ENCODE measurements at places on chromosomes 7 and 10.

DNA sequence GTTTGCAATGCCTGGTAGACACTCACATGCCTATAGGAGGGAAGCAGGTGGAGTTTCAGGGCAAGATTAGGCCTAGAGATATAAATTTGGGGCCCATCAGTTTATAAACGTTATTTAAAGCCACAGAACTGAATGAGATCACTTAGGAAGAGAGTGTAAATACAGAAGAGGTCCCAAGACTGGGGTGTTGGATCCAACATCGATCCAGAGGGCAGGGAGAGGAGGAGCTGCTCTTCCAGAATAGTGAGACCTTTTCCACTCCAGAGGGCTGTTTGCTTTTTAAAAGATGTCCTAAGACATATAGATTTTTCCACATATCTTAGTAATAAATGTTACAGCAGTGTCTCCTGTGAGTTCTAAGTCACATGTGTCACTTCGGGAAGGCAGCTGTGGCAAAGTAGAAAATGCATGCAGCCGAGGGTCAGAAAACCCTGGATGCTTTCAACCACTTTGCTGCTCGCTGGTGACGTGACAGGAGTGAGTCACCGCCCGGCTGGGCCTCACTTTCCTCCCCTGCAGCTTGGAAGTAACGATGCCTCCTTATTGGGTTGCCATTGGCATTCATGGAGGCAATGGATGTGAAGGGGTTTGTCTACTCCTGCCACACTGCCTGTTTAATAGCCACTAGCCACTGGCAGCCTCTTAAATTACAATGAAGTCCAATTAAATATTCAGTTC, 95.4 kb downstream of the TRIL start:
- DNase-seq: no peak

GRCh38 chr10:93816123-93816747, 58.5 kb downstream of the LGI1 start:
- peak; percentile 63 for DNase-seq

DNA sequence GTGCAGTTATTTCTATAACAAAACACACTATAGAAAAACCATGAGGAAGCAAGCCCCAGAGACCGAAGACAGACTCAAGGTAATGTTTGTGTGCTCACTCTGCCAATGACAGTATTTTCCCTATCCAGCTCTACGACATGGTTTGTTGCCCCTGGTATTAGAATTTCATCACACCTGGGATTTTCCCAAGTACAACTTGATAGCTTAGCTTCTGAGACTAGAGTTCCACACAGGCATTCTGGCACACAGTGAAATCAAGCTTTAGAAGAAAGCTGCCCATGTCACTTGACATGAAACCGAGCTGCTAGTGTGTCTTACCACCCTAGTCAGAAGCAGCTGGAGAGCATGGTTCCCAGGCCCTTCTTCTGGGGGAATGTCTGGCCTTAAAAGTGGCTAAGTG, 44.1 kb upstream of the AKR1E2 start:
- DNase-seq: no peak

- DNase-seq: no peak
Observed at GRCh38 chr7:85655252-85655651, 468.4 kb upstream of the SEMA3D start.

GRCh38 chr10:87861566-87861952, 1.8 kb downstream of the KLLN start:
- DNase-seq: peak; percentile 61

DNA sequence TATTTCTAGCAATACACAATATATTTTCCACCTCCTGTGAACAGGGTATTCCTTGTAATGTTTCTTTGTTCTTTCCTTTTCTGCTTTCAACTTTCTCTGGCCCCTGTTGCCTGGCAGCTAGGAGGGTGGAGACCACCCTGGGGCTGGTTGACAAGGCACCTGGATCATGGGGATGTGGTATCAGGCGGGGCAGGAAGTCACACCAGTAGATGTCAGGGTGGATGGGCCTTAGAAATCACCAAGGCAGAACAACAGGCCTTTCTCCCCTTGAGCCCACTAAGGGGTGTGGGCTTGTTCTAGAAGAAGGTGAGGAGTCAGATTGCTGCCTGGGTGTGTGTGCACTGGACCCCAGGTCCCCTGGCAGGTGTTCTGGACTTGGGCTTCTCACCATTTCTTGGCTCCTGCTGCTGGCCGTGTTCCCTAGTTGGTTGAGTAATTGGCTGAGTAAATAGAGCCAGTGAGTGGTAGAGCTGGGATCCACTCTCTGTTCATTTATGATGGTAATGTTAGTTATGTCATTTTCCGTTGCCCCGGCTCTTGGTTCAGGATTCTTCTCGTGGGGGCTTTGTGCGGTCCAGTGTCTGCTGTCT, 24.9 kb downstream of the ZNF783 start:
- DNase-seq: no peak

- DNase-seq: no peak
Observed at GRCh38 chr7:121666306-121666705, 206.7 kb upstream of the PTPRZ1 start.

DNA sequence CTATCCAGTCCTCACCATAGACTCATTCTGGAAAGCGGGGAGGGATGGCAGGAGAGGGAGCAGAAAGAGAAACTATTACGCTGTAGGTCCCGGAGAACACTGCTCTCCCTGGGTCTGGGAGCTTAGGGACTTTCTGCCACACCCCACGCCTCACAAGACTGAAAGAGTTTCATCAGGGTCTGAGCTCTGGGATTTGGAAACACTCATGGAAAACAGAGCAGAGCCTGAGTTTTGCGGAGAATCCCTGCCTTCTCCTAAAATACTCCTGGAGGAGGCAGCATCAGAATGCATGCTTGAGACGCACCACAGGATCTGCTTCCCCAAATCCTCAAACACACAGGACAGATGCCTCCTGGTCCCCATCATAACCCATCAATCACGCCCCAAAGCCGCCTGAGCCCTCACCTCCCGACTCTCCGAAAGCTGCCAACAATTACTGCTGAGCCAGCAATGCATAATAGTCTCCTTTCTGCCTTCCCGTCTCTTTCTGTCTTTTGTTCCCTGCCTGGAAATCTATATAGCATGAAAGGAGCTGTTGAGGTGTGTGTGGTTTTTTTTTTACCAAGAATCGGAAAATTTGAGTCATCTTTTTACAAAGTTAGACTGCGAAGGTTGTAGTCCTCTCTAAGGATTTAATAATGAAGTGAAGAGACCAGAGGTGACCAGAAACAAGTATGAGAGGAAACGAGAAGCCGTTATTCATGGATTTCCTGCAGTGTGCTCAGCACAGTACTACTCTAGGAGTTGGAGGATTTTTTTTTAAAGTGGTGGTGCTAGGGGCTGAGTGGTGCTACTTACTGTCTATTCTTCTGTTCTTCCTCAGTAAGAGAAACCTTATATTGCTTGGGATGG, 37.7 kb downstream of the ASB13 start:
- DNase-seq: peak; percentile 68

DNA sequence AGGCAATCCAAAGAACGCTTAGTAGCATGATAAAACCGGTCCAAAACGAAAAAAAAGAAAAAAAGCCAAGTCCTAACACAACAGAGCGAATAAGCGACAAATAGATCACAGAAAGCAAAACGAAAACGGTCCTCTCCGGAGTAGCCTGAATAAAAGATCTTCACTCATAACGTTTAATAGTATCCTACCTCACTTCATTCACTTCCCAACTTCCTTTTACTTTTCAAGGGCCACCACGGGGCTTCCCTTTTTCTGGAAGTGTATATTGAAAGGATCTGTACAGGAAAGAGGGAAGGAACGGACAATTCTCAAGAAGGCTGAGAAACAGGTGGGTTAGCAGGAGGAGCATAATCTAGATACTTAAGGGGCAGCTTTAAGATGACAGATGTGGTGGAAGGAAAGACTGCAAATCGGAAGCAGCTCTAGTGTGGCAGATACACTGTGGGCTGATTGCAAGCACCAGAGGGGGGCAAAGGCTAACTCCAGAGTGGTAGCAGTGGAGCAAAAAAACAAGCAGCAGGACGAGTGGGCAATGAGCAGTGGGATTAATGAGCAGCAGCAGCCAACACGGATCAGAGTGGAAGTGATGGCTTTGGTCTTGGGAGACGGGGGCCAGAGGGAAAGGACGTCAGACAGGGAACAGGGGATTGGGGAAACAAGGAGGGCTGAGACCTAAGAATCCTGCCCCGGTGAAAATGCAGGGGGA, 866 bp downstream of the CNOT4 start:
- peak; percentile 28 for DNase-seq

- DNase-seq: peak; percentile 93
Observed at GRCh38 chr10:103772096-103772845, 83.1 kb downstream of the SH3PXD2A start.

- DNase-seq: peak; percentile 90
Observed at GRCh38 chr10:133159950-133160825, at the start of gene KNDC1. Gene KNDC1 (plus strand): TSS chr10:133160219. CDS start chr10:133160468, 249 bp downstream.
